Activated CD4-positive, alpha-beta T cell treated with anti-CD3 and anti-CD28 coated beads, Interleukin-2, amount 10 ng/mL, durations not matched to agents 7 days and 5 days (primary cell): ENCODE measurements at places on chromosomes 4 and X.

GRCh38 chr4:189659287-189659686, 281.4 kb upstream of the FRG1 start:
- no peak for DNase-seq

DNA sequence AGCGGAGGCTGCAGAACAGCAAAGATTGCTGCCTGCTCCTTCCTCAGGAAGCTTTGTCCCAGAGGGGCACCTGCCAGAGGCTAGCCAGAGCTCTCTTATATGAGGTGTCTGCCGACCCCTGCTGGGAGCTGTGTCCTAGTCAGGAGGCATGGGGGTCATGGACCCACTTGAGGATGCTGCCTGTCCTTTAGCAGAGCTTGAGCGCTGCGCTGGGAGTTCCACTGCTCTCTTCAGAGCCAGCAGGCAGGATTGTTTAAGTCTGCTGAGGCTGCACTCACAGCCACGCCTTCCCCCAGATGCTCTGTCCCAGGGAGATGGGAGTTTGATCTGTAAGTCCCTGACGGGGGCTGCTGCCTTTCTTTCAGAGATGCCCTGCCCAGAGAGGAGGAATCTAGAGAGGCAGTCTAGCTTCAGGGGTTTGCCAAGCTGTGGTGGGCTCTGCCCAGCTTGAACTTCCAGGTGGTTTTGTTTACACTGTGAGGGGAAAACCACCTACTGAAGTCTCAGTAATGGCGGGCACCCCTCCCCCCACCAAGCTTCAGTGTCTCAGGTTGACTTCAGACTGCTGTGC, 10.9 kb downstream of the DCK start:
- peak; percentile 65 for DNase-seq

DNA sequence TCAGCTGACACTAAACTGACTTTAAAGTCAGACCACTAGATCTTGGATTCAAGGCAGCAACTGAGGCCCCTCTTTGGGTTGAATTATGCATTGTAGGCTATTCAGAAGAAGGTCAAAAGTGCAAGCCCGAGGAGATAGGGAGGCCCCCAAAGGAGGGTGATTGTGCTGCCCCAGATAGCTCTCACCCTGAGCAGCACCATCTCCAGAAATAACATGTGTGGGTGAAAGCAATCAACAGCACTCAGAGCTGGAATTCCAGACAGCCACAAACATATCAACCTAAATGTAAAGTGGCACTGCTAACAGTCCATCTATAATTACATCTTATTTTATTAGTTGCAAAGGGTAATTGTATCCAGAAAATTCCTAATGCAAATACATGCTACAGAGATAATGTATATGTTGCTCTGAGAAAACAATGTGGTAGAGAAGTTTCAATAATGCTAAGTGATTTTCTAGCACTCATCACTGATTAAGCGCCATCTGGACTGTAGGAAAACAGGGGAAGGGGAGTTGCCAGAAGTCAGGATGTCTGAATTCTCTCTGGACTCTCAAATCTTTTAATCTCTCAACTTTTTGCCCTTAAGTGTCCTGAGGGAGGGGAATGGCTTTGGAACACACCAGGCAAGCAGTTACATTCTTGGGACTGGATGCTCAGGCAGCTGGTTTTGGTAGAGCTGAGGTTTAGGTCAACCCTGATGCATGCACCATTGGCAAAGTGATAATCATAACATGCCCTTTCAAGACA, 61.8 kb upstream of the SFRP2 start:
- no peak for DNase-seq

DNA sequence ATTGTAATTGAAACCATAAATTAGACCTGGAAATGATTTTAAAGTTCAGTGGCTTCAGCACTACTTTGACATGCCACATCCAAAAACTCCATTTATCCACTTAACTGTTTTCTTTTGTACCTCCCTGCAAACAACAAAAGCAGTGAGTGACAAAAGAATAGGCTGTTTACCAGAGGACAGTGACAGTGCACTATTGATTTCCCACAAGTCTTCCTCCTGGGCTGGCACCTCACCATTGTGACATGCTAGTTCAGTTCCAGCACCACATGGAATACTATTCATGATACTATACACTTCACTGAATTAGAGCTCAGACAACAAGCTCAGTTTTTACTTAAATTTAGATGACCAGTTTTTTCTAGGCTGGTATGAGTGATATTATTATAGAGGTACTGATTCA, 29.3 kb downstream of the MOSPD2 start:
- DNase-seq, result no peak

DNA sequence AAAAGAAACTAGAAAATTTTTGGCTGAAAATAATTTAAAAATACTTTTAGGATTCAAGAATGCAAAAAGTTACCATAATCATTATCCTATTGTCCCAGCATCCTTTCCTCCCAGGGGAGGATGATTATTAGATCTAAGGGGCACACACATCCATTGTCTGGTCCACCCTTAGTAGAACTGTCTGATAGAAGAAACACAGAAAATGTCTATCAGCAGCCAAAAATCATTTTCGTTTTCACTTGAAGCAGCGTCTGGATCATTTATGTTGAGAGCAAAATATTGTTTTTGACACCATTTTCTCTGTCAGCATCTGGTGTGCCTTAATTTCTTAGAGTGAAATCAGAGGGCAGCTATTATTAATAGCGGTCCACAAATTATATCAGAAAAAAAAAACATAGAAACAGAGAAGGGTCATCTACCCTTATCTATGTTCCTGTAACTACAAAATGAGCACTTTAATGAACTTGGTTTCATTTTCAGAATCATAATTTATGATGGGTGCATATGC, 446.3 kb downstream of the TRAM1L1 start:
- no peak for DNase-seq
